ENCODE measurements at places on chromosomes 3 and 15. TPM values are rescaled to one million over a fixed set of nuclear protein-coding genes. Genes with fewer than 3 reads are reported as not detected.

- no peak for DNase-seq
Measured at GRCh38 chr3:197239857-197240256, 58.6 kb downstream of the DLG1 start.

DNA sequence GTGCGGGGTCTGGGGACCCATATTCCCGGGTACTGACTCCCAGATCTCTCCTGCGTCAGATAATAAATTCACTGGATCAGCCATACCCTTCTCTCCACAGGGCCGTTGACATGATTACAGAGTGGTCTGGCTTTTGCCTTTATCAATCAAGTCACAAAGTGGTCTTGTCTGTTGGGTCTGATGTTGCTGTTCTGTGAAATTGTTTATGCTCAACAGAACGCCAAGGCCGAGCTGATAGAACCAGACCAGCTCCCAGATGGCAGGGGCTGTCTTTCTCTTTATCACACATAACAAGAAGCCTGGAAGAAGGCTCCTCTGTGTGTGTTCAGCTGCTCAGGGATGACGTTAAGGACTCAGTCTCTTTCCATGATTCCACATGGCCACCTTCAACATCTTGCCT lies 751 bp upstream of the DCLK3 start:
- DNase-seq = no peak

DNA sequence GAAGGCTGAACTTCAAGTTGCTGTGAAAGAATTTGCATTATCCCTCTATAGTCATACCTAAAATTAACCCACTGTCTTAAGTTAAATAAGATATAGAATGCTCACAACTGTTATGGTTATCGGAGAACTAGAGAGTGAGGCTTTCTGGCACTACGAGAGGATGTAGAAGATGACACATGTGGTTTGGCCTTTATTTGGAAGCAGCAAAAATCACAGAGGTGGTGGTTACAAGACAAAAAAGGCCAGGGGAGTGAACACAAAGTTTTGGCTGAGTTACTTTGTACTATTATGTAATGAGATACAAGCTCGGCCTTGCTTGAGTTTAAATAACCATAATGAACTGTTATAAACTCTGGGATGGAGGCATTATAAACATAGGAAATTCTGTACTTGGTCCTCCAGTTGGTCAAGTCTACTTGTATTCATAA lies 78.3 kb upstream of the ICE2 start:
- no peak for DNase-seq

ADGRG7 gene
- total RNA-seq = not detected

PDZRN3 gene
- 6.7 TPM for total RNA-seq

PYGO1 gene
- 10.5 TPM for total RNA-seq

MOBP gene
- total RNA-seq = not detected

PTH1R gene
- total RNA-seq = 1.2 TPM

Data from LHCN-M2 (cell line).